HepG2 (cell line): ENCODE measurements at places on chromosomes 6 and 20. TPM values are rescaled to one million over a fixed set of nuclear protein-coding genes. Genes with fewer than 3 reads are reported as not detected.

DNA sequence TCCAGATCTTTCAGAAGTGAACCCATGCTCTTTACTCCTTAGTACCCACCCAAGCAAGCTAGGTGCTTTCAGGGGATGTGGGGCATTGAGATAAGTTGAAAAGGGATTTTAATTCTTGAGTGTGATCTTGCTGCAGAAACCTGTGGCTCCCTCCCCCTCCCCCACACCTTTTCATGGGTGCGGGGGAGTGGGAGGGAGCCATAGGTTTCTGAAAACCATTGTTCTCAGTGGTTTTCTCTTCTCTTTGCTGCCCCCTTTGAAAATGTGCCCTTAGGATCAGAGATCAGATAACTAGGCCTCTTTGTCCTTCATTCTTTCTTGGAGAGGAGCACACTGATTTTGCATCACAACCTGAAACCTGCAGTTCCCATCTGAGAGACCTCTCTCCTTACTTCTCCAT is 2.4 kb downstream of the PCSK2 start:
- no peak for DNase-seq

- no peak for DNase-seq
Observed at GRCh38 chr20:34543463-34544056, 15.0 kb upstream of the MAP1LC3A start.

DNA sequence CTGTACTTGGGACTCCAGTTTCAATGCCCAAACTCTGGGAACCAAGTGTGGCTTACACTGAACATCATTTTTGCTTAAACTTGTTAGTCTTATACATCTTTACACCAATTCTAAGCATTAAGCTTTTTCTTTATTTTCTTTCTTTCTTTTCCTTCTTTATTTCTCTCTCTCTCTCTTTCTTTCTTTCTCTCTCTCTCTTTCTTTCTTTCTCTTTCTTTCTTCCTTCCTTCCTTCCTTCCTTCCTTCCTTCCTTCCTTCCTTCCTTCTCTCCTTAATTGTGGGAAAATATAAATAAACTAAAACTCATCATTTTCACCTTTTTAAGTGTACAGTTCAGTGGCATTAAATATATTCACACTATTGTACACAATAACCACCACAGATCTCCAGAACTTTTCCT is 31.6 kb upstream of the HLA-DQA2 start:
- no peak for DNase-seq

DNA sequence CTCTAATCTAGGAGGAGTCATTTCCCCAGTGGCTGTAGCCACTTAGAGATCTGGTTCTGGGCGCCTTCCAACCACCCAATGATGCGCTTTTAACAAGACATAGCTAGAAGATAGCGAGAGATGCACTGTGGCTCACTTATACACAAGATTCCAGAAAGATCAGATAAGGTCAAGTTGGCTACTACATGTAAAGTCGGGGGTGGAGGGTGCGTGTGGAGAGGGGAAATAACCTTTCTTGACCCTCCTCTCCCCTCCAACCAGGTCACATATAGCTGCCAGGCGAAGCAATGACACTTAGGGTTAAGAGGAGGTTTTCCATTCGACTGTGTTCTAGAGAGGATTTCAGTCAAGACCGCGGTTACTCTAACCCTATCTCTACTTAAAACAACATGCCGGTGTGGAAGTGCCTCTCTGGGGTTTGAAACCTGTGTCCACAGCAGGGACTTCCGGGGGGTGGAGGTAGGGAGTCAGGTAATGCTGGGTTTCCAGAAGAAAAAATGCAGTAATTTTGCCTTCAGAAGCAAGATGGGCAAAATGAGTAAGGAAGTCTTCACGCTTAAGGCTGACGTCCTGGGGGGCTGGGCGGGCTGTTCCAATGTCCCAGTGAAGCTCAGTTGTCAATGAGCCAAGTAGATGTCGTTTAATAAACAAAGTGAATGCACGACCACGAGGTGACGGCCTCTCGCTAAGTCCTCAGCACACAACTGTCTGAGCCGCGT is 1.8 kb upstream of the SIM1 start:
- DNase-seq: no peak

GRCh38 chr6:116382587-116382986 is 11.8 kb downstream of the DSE start:
- no peak for DNase-seq

- no peak for DNase-seq
Observed at GRCh38 chr20:14883324-14883723, 545.9 kb upstream of the FLRT3 start.

DNA sequence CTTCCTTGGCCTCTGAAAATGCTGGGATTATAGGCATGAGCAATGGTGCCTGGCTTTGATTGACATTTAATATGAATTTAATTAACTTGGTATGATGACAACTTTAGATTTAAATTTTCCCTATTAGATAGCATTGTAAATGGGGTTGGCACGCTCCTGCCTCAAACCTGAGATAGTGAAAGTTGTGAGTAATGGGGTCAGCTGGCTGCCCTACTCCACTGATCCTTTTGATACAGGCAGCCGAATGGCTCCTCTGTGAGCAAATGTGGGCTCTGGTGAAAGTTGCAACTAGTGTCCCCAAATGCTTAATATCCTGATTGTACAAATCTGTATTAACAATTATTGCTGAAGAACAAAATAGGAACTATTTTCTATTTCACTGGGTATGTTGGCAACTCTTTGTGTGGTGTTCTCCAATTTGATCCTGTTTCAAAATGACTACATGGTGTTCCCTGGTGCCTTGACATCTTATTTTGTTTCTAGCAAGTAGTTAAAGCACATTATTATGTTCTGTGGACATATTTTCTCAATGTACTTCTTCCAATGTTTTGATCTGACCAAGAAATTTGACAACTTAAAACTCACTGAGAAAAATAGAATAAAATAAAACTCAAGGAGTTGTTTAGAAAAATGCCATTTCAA is 97.4 kb downstream of the COL12A1 start:
- no peak for DNase-seq

GRCh38 chr6:119598883-119599282 is 249.3 kb upstream of the MAN1A1 start:
- DNase-seq: no peak

DNA sequence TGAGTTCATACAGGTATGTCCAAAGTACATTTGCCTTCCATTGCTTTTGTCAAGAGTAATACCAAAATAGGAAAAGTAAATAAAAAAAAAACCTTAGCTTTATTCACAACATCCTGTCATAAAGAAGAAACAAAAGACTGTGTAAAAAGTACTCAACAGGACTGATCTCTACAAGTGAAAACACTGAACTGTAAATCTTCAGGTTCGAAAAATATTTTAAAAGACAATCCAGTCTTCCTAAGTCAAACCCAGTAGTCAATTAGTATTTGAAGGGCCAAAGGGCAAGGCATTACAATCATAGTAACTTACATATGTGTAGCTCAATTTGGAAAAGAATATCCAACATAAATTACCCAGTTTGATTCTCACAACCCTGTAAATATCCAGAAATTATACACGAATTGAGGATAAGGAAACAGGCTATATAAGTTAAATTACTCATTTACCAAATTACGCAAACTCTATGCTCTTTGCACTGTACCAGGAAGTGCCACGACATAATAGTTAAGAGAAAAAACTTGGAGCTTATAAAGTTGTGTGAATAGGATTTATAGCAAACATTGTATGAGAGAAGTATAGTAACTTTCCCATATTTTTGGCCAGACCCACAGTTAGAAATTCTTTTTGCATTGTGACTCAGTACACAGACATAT is 21.2 kb downstream of the PTPRK start:
- DNase-seq: peak; percentile 84

DNA sequence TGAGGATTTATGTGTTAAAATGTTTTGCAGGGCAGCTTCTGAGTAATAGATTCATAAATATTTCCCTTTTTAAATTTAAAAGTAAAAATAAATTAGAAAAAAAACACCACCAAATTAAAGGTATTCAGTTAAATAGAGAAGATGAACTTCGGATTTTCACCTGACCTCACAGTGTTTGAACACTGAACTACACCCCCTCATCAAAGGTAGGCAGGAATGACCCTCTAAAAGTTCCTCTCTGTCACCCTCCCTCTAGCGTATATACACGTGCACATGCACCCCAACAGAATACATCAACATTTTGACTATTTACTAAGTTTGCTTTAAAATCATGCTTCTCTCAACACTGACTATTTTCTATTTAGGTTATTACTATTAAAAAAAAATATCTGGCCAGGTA is 528.3 kb downstream of the QKI start:
- no peak for DNase-seq

The CST4 gene
- total RNA-seq: not detected in 2 replicates

The LHFPL5 gene
- total RNA-seq: not detected in 2 replicates
